Pons (tissue), 1 donor: ENCODE measurements at places on chromosomes 2 and 18.
A peak's percentile ranks its signal among the peaks of the same experiment; 100 is the strongest.

DNA sequence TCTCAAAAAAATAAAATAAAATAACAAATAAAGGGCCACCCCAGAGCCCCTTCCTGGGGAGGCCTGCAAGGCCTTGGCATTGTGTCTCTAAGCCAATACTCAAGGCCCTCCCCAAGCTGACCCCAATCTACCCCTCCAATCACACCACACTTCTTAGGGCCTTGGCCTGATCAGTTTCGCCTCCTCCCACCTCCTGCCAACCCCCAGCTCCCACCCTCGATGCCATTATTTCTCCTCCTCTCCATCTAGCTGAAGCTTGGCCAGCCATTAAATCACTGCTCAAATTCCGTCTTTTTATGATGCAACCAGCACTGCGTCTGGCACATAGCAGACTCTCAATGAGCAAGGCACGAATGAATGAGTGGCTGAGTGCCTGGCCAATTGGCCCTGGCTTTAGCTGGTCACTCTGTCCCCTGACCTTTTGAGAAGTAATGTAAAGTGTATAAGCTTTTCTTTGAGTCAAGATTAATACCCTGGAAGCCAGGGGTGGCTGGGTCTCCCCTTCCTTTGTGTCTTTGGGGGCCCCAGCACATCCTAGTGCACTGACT lies 55.9 kb downstream of the SMAD7 start:
- no peak for DNase-seq

- peak; percentile 91 for DNase-seq
These were observed 71.7 kb downstream of the NCAPH start for GRCh38 chr2:96407041-96407918.

DNA sequence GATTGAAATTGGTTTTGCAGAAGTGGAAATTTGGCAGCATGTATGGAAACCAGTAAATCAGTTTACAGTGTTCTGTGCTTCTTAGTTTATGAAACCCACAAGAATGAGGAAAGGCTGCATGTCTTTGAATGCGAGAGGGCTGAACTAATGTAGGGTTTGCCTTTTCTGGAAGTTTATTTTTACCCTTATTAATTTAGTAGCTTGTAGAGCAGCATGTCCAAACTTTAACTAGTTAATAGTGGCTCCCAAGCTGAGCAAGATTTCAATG lies 50.4 kb downstream of the LDLRAD4 start:
- no peak for DNase-seq

DNA sequence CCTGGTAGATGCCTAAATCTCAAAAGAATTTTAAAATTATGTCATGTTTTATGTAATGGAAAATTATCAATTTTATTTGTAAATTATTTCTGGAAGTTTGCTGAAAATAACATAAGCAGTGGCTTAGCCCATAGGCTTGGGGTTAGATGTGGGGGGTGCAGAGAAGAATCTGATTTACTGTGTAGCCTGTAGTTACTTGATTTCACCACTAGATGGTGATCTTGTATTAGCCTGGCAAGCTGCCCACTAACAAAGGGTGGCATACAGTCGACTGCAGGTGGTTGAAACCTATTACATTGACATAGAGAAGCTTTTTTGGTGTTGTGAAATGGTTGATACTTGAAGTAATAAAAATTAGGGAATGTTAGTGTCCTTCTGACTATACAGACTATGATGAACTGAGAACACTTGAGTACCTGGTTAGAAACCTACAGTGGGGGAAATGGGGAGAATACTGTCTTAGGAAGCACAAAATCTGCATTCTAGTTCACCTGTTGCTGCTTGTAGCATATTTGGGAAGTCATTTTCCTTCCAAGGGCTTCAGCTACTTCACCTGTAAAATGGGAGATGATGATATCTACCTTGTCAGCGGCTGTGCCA lies 191.0 kb upstream of the LHCGR start:
- peak; percentile 76 for DNase-seq

DNA sequence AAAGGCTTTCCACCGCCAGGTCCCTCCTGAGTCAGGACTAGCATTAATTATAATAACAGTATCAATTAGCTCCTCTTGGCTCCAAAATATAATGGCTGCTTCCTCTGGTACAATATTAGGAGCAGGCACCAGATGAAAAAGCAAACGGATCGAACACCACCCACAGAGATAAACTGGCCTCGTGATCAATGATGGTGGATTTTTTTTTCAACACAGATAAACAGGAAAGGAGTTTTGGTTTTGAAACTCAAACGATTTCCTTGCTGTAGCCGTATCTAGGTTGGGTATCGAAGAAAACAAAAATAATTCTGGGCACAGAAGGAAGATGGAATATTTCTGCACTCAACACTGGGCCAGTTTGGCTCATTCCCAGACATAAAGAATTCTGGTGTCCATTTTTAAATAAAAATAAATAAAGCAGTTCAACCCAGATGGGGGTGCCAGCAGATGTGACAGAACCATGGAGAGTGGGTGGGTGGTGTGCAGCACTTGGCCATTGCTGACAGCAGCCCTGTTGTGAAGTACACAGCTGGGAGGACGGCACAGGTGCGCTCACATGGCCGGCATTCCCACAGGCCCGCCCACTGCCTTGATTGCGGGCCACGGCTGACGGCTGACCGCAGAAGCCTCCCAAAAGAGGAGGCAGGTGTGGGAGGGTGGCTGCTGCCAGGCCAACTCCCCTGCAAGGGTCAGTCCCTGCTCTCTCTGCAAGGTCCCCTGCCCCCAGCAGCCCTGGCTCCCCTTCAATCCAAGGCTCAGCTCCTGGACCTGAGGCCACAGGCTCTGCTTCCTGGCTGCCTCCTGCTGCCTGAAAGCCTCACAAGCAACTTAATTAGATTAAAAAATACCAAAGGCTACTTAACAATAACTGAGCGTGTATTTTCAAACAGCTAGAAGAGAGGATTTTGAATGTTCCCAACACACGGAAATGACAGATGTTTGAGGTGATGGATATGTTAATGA lies 351.9 kb upstream of the ID2 start:
- no peak for DNase-seq

GRCh38 chr2:231425291-231425810 lies 29.8 kb downstream of the B3GNT7 start:
- DNase-seq: no peak

DNA sequence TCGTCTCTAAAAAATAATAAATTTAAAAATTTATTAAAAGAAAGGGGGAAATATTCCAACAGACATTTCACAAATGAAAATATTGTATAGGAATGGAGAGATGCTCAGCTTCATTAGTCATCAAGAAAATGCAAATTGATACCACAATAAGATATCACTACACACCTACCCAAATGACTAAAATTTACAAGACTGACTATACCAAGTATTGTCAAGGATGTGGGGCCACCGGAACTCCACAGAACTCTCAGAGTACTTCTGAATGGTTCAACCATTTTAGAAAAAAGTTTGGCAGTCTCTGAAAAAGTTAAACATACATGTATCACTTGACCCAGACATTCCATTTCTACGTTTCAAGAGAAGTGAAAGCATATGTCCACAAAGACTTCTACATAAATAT lies 163.4 kb downstream of the EHBP1 start:
- no peak for DNase-seq

GRCh38 chr2:230308402-230309000 lies 18.5 kb upstream of the SP140L start:
- no peak for DNase-seq

GRCh38 chr2:239762655-239763269 lies 262.4 kb downstream of the NDUFA10 start:
- DNase-seq: peak; percentile 29

GRCh38 chr2:135226961-135227360 lies 174.9 kb downstream of the RAB3GAP1 start:
- no peak for DNase-seq

DNA sequence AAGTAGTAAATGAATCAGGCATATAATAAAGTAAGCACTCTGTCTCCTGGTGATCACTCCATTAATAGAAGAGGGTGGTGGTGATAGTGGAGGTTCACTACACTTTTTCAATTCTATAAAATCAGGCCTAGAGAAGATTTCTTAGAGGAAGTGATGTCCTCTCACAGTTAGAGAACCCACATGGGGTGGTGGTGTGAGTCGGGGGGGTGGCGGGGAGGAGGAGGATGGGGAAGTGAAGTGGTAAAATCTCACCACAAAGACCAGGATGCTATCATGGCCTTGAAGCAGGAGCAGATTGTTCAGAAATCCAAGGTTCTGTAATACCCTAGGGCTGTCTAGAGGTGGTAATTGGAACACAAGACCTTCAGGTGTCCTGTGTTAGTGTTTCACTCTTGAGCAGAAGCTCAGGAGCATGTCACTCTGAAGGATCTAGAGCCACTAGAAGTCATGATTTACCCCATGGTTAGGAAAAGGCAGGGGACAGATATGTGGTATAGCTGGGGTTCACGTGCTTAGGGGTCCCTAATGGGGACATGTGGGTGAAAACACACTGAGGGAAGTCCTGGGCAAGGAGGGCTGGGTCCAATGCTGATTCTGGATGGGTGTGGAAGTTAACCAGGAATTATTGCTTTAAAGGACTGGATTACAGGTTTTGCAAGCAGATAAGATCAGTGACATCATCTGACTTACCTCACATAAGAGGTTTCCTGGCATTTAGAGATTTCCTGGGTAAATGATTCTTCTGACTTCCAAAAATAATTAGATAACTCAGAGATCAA lies 31.0 kb downstream of the RNF125 start:
- DNase-seq: peak; percentile 52
